ENCODE measurements at places on chromosomes 1 and 21.

GRCh38 chr1:28021064-28021463, 61.3 kb downstream of the XKR8 start:
- no peak for DNase-seq

- DNase-seq = no peak
Measured at GRCh38 chr1:234400773-234401172, 27.5 kb downstream of the COA6 start.

GRCh38 chr1:77925956-77926355, 37.5 kb downstream of the NEXN start:
- DNase-seq = no peak

DNA sequence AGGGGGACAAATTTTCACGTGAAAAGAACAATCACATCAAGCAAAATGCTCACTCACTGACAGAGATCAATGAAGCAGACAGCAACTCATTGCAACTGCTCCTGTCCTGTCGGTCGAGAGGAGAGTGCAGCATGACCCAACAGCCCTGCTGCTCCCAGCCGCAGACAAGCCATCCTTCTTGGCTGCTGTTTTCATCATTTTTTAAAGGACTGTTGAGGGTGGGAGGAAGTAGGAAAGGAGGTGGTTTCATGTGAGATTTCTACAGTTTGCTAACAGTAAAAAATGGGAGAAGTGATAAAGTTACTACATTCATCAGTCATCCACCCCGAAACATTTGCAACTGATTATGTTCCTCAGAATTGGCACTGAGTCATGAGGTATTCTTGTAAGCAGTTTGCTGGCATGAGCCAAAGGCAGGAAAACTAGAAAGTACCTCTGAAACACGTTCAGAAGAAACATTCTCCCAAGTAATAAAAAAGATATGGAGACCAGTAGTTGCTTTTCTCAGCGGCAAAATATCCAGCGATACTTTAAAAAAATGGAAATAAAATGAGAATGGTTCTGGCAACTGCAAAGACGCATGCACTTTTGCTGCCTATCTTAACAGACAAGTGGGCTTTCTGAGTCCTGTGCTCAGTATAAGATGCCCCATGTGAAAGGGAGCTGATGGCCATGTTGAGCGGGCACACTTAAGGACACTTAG, 72.0 kb upstream of the CLDN14 start:
- DNase-seq = peak; percentile 81

DNA sequence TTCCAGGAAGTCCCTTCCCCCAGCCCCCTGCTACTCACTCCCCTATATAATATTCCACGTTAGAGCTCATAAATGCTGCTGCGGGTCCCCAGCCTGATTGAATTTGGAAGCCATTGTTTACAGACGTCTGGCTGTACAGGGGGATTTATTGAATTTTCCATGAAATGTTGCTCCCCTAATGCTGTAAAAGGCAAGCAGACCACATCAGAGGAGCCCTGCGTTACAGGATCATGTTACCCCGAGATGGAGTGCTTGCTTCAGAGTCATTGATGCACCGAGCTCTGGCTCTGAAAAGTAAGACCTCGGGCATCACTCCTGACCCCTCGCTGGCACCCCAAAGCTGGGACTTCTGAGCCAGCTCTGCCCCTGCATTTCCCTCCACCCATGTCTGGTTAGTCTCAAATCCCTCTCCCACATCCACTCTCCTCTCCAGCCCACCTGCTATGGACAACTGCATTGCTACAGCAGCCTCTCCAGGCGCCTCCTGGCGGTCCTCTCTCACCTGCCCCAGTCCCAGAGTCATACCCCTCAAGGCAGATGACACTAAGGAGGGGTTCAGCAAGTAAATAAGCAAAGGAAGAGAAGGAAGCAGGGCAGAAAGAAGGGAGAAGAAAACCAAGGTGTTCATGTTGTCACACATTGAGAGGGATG, 127.8 kb downstream of the TMEM53 start:
- no peak for DNase-seq

DNA sequence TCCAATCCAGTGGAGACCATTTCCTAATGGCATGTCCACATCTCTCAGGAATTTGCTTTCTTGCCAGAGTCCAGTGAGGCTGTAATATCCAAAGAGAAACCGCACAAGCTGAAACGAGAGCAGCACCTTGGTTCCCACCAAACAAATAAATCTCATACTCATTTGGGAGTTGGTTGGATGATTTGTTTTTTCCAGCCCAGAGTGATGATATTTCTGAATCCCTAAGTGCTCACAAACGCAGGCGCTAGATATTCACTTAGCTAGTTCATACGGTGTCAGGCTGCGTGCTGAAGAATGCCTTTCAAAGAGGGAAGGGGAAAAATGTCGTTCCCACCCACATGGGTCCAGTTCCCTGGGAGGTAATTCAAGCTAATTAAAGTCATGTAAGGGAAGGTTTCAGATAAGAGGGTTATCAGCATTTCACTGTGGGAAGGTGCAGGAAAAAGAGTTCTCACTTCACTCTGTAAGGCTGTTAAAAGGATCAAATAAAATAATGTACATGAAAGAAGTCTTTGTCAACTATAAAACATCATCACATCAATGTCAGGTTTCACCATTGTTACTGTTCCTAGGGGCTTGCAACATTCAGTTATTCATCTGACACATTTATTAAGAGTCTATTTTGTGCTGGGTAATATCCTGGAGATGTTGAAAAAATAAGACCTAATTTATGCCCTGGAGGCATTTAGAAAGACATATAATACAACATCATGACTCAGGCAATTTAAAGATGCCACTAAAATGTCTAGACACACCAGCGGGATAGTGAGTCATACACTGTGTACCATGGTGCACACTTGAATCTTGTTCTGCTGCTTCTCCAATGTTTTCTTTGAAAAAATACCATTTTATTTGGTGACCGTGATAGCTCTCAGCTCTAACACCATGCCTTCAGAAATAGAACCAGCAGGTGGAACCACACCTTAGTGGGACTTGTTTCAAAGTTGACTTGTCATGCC, 19.3 kb downstream of the DPT start:
- DNase-seq = peak; percentile 17

DNA sequence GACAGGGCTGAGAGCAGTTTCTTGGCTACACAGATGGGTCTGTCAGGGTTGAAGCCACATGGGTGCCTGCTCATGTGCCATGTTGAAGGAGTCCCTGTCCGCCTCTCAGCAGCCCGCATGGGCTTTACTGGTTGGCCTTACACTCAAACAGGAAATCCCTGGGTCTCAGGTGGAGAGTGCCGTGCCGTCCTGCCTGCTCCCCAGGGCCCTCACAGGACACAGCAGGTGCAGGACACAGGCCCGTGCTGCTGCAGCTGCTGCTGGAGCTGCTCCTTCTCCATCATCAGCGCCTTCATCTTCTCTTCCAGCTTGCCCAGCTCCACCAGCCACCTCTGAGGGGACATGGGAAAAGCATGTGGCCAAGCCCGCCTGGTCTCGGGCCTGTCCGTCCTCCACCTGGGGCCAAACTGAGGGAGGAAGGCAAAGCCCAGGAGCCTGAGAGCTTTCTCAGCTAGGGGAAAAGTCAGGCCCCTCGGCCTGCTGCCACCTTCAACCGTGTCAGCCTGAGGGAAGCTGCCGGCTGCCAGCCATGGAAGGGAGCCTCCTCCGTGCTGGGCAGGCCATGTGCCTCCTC, 5.5 kb downstream of the SLFNL1 start:
- DNase-seq = no peak

GRCh38 chr1:115679141-115679611, 37.4 kb downstream of the VANGL1 start:
- DNase-seq = no peak

GRCh38 chr1:114105421-114105979, 48.2 kb downstream of the SYT6 start:
- DNase-seq = no peak

- no peak for DNase-seq
Measured at GRCh38 chr1:198254948-198255347, 98.2 kb downstream of the NEK7 start.

- no peak for DNase-seq
Measured at GRCh38 chr1:229495782-229496181, 12.4 kb downstream of the NUP133 start.

GRCh38 chr1:53306168-53306567, 21.7 kb downstream of the LRP8 start:
- no peak for DNase-seq

DNA sequence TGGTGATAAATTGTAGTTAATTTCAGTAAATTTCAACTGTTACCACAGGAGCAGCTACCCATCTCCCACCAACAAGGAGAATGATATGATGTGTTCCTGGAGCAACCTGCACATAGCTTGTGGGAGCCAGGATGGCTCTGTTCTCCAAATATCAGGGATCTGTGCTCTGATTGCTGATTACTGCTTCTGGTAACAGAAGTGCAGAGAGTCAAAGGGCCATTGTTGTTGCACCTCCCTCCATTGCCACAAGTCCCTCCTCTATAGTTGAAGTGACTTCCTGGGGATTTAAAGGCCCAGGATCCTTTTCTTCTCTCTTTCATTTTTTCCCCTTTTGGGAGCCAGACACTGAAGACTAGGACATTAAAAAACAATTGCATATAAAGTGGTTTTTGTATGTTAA, 51.6 kb upstream of the HPDL start:
- DNase-seq = no peak

DNA sequence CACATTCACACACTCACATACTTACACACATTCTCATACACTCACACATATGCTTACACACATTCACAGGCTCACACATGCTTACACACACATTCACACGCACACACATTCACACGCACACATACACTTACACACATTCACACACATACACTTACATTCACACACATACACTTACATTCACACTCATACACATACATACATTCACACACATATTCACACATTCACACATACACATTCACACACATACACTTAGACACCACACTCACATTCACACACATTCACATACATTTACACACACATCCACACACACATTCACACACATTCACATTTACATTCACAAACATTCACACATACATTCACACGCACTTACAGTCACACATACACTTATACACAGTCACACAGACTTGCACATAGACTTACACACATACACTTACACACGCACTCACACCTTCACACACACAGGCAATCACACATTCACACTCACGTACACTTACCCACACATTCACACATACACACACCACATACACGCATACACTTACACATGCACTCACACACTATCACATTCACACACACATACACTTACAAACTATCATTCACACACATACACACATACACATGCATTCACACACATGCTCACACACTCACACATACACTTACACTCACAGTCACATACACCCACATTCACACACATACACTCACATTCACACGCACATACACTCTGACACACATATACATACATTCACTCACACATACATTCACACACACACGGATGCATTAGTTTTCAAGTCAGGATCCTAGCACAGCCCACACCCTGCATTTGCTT, 16.8 kb downstream of the PDE9A start:
- no peak for DNase-seq

DNA sequence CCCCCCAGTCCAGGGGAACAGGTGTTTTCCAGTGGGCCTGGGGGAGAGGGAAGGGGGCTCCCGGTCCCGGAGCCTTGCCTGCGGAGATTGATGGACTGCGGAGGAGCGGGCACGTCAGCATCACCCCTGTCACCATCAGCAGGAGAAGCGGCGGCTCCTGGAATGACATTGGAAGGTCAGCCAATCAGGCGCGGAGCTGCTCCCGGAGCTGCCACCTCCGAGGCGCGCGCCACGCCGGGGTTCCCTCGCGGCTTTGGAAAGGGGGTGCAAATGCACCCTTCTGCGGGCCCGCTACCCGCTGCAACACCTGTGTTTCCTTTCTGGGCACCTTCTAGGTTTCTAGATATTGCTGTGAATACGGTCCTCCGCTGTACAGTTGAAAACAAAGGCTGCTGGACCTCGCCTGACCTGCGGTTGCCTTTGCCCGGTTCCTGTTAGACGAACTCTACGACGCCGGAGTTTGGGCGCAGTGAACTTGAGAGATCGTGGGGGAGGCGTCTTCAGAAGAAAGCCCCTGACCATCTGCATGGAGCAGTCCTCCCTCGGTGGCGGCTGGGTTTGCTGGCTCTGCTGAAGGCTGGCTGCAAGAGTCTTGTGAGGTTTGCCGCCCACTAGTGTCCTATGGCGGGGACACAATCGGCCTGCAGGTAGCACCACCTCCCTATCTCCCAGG, 5.3 kb downstream of the DSCAM start:
- no peak for DNase-seq

DNA sequence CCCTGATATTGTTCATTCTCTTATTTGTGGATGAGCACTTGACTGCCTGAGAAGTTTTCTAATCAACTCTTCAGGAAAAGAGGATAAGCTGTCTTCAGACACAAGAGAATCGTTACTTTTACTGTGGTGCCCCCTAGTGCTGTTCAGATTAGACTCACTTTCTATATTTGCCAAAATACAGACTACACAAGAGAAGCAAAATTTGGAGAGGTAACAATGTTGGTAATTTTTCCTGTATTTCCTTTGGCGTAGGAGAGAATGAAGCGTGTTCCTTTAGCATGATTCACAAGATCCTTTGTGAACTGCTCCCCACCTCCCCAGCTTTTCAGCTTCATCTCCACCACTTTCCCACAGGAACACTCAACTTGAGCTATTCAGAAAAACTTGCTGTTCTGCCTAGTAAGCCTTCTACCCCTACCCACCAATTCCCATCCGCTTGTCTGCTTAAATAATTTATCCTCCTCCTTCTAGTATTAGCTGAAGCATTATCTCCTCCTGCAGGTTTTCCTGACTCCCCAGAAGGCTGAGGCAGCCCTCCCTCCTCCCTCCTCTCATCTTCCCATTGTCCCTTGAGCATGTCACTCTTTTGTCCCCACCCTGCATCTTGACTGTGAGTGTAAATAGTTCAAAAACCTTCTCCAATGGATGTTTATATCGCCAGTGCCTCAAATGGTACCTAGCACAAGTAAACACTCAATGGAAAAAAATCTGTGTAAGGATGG, 4.5 kb downstream of the TNFSF4 start:
- peak; percentile 69 for DNase-seq

DNA sequence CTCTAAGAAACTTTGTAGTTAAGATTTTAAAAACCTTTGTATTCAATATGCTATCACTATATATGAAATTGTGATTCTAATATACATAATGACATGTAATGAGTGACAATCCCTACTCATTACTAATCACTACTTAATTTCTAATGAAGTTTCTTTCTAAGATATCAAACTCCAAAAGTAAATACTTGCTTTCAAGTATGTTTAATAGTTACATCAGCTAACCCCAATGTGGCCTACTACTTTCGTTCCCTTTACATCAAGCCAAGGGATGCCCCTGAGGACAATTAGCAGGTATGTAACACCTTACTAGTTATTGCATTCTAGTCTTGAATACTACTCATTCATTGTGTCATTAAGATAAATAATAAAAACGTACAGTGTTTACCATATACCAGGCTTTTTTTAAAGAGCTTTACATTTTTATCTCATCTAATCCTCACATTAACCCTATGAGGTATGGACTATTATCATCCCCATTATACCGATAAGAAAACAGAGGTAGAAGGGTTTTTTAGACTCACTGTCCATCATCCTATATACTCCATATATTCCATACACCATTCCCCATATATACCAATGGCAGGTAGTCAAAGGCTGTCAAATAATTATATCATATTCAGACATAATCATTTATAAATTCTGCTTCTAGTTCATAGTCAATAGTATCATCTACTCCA, 4.2 kb downstream of the PPP1R15B start:
- DNase-seq = no peak

All from AG04449 (cell line).